ENCODE measurements at places on chromosomes 11 and 22. TPM values are rescaled to one million over a fixed set of nuclear protein-coding genes. Genes with fewer than 3 reads are reported as not detected.

GRCh38 chr11:132523929-132524328 lies 1008.4 kb downstream of the OPCML start:
- DNase-seq, result no peak

FOLH1 gene
- polyA plus RNA-seq, result 2.8 TPM

DNA sequence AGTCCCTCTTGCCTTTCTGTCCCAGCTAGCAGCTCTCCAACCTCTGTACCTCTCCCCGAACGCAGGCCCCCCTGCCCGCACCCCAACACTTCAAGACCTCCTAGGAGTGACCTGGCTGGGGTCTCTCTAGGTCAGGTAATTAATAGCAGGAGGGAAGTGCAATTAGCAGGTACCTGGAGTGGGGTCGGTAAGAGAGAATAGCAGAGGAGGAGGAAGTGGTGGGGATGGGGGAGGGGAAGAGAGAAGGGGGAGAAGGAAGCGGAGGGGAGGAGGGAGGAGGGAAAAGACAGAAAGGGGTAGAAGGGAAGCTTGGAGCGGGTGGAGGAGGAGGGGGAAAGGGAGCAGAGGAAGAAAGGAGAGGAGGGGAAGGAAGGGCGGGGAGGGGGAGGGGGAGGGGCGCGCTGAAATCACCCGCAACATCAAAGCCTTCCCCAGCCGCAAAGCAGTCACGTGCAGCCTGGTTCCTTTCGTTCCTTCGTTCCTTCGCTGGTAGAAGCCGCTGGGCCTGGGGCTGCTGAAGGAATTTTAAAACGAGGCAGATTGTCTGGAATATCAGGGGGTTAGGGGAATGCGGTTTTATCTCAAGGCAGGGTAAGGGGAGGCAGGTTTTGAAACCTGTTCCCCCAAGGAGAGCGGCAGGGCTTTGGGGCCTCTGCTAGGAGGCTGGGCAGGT lies 29.3 kb upstream of the TCF20 start:
- no peak for DNase-seq

DNA sequence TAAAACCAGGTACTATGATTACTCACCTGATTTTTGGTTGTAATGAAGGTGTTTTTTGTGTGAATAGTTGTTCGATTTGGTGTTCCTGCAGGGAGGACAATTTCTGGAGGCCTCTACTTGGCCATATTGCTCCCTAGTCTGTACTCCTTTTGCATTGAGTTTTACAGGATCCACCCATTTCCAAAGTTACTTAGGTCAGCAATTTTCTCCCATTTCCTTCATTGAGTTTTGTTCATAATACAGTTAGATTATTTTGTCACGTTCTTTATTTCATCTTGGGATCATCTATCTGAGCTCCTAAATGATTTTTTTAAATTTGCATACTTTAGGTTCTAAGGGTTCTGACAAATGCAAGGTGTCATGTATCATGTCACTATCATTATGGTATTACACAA lies 20.1 kb upstream of the AQP11 start:
- DNase-seq, result no peak

GRCh38 chr11:115464269-115464668 lies 39.9 kb downstream of the CADM1 start:
- peak; percentile 69 for DNase-seq

LMO1 gene
- polyA plus RNA-seq, result 2.6 TPM

DNA sequence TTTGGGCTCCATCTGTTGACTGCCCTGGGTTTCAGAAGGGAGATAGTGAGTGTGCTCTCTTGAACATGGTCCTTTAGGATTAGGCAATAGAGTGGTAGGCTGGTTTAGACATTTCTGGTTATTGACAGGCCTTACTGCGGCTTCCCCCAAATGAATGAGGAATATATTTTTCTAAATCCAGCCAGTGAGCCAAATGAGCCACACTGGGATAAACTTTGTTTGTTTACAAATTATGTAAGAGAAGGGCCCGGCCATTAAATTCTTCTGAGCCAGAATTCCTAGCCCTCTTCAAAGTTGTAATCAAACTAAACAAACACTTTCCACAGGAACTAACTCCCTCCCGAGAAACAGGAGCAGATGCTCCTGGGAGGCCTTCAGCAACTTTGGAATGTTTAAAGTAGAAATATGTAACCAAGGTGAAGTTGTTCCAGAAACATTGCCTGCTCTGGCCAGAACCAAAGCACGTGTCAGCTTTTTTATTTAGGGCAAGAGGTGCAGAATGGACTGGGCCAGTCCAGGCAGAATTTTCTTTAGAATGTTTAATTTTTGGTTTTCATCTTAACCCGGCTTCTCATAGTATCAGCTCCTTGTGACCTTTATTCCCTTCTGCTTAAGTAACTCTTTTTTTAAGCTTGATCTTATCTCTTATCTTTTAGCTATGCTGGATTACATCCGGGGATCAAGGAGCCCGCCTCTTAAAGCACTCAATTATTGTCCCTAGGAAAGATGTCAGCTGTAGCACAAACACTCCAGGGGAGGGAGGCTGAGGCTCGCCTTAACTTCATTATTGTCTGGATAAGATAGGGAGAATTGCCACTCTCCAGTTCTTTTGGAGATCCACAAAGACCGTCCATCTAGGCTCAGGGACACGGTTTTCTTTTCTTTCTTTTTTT lies 28.7 kb downstream of the ZNRF3 start:
- DNase-seq, result no peak

- no peak for DNase-seq
Measured at GRCh38 chr22:28884747-28885350, 1.5 kb downstream of the ZNRF3 start.

XRCC6 gene
- polyA plus RNA-seq, result 232 TPM

DNA sequence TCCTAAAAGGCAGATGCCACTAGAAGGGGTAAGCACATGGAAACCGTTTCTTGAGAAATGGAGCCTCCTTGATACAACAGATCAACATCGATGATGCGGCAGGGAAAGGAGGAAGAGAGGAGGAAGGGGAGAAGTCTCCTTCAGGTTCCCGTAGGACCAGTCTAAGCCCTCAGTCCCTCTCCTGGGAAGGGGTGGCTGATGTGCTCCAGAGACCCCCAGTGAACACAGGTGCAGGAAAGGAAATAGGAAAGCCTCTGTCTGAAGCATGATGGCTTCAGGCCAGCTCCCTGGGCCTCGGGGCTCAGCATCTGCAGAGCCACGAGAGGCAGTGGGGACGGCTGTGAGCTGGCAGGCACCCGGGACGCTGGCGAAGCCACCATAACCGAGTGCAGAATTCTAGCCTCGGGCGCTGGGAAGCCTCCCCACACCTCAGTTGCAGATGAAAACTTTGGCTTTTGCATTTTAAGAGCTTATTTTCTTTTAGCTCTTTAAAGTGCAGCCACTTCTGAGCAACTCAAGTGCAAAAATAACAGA lies 1.8 kb downstream of the SPATA19 start:
- no peak for DNase-seq

Measured in muscle of back (tissue), 13 donors.